ENCODE measurements at places on chromosomes 7 and 10.

- no peak for DNase-seq
These were observed 128.4 kb upstream of the BTBD16 start for GRCh38 chr10:122142641-122143237.

DNA sequence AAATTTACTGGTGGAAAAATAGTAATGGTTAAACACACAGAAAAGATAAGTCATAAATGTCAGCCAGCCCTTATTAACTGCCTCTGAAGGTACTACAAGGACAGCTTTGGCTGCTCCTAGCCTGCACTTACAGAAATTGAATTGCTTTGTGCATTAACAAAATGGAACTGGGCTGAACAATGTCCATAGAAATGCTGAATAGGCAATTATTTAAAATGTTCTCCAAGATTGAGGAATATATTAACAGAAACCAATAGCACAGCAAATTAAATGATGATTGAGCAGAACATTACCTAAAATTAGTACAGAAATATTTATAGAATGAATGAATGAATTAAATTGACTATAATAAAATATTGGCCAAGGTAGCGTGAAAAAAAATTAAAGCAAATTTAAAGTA lies 42.4 kb upstream of the AGMO start:
- no peak for DNase-seq

DNA sequence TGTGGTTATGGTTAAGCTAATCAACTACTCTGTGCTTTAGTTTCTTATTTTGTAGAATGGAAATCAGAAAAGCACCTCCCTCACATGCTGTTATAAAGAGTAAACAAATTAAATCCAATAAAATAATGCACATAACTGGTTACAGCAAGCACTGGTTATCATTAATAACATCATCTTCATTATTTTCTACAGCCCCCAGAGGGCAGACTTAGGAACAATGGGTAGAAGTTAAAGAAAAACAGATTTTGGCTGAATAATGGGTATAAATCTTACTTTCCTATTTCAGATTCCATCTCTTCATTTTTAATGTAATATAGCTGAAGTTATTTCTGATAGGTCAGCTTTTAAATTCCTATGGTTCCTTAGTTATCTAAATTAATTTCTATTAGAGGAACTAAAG lies 126.5 kb downstream of the DOCK4 start:
- no peak for DNase-seq

DNA sequence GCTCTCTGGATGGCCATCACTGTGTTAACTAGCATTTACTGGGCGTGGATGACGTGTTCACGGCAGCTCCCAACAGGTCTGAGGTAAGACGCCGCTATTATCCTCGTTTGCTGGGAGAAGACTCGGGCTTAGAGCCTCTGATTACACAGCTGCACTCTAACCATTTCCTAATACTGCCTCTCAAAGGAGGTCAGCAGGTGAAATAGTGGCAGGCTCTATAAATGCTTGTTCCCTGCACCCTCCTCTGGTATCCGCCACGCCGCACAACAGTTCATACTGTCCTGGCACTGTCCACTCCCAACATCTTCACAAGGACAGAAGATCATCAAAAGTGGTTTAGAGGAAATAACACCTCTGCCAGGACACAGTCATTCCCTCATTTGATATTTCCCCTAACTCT lies 28.3 kb downstream of the HIPK2 start:
- DNase-seq = no peak
